Activated T-cell treated with anti-CD3 and anti-CD28 coated beads for 24 hours (primary cell): ENCODE measurements at places on chromosomes 12 and 14.

DNA sequence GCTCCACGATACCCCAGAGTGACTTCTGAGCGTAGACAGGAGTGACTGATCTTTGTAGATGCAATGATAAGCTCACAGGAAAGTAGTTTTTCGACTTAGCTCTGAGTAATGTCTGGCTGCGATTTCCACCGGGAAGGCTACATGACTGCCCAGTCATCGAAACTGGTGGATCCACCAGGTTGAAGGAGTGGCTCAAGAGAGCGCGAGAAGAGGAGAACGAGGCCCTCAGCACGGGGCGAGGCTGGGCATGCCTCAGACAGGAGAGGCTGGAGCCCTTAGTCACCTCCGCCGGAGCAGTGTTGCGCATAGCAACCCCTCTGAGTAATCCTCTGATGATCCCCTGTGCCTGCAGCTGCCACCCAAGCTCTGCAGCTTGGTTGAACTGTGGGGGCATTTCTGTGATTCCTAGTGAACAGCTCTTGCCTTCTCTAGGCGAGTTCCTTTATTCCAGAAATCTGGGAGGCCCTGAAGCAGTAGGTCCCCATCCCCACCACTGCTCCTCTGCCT lies 25.6 kb downstream of the ELK3 start:
- no peak for DNase-seq

GRCh38 chr14:58787592-58787991 lies 149.8 kb downstream of the DACT1 start:
- no peak for DNase-seq

DNA sequence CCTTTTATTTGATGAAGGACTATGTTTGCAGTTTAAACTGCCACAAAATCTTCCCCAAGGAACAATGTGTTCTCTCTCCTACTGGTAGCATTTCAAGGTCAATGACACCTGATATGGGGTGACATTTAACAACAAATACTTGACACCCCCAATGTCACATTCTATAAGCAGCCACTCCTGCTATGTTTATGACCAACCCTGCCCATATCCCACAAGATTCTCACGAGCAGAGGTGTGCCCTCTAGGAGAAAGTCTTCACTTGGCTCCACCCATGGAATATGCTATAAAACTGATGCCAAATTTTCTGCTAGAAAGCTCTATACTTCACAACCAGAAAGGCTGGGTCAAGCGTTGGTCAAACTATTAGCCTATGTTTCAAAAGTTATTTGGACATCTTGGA lies 105.6 kb upstream of the ARID2 start:
- DNase-seq: no peak

GRCh38 chr12:65792724-65793123 lies 31.6 kb upstream of the HMGA2 start:
- DNase-seq: no peak

DNA sequence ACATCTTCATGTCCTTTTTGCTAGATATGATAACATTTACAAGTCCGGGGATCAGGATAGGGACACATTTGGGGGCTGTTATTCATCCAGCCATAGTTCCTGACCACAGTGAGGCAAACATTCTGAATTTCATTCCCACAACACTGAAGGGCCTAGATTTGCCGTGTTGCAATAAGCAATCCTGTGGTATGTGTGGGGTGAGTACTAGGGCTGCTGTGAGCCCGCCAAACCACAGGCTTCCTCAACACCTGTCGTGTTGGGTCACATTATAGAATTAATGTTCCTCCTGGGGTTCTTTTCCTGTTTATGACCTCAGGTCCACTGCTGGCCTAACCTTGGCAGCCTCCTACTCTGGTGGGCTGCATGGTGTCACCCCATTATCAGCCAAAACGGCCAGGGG lies 119.2 kb downstream of the TBC1D30 start:
- no peak for DNase-seq

DNA sequence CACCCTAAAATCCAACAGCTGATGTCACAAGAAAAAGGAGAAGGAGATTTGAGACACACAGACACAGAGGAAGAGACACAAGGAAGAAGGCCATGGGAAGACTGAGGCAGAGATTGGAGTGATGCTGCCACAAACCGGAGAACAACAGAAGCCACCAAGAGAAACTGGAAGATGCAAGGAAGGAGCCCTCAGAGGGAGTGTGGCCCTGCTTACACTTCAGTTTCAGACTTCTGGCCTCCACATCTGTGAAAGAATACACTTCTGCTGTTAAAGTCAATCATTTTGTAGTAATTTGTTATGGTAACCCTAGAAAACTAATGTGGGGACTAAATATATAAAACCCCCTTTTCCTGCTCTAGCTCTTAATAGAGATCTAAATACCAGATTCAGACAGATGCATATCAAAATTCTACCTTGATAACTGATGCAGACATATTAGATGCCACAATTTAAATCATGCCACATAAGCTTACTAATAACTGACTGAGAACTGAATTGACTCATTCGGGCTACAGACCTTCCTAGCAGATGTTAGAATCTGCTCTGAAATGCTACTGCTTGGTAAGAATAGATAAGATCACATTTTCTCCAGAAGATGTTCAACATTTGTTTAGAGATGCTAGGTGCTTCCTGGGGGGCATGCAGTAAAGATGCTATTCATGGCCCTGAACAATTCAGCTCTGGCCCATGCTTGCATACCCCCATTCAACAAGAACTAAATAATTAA lies 113.1 kb upstream of the CCND2 start:
- DNase-seq: no peak

DNA sequence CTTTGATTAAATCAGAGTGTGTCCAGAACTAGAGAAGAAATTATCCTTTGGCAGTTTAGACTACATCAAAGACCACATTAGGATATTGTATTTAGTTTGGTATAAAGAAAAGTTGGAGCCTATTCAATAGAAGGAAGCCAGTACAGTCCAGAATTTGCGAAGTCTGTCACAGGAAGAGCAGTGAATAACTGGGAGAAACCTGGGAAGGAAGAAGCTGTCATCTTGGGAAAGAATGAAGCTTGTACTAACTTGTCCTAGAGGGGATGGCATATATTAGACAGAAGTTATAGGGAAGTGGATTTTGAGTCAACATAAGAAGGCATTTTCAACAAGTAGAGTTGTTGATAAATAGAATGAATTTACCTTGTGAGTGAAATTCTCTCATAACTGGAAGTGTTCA lies 386.7 kb downstream of the LRIG3 start:
- no peak for DNase-seq

DNA sequence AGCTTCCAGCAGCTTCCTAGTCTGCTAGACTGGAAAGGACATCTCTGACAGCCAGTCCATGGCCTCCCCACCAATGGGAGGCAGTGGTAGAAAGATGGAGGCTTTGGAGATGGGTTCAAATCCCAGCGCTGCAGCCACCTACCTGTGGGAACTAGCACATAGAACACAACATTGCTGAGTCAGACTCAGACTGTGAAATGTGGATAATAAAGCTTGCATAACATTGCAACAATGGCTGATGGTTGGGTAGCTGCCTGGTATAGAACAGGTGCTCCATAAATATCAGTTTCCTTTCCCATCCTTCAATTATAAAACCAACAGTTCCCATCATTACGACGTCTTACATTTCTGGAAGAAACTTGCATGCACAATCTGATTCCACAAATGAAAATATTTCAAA lies 94.6 kb downstream of the SLC8A3 start:
- DNase-seq: no peak

DNA sequence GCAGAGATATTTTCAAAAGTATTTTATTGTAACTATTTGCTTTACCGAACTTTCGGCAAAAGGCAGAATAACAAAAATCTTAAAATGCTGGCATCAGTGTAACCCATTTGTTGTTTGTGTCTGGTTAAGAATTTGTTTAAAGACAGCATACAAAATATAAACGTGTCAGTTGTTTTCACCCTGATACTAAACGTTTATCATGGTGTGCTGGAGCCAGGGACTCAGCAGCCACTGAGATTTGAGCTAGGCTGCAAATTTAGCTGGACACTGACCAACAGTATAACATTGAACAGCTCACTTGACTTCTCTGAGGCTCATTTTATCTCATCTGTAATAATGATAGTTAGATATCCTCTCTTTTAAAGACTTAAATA lies 183.7 kb downstream of the TMTC3 start:
- DNase-seq: no peak

DNA sequence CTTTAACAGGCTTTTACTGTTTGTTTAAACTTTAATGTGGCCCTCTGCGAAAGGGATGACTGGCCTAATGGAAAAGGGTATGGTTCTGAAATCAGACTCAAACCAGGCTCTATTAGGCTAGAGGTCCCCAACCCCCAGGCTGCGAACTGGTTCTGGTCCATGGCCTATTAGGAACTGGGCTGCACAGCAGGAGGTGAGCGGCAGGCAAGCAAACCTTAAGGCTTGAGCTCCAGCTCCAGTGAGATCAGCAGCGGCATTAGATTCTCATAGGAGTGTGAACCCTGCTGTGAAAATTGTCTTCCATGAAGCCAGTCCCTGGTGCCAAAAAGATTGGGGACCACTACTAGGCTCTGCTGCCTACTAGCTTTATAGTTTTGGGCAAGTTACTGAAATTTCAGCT lies 11.1 kb downstream of the GALNT4 start:
- DNase-seq: no peak

DNA sequence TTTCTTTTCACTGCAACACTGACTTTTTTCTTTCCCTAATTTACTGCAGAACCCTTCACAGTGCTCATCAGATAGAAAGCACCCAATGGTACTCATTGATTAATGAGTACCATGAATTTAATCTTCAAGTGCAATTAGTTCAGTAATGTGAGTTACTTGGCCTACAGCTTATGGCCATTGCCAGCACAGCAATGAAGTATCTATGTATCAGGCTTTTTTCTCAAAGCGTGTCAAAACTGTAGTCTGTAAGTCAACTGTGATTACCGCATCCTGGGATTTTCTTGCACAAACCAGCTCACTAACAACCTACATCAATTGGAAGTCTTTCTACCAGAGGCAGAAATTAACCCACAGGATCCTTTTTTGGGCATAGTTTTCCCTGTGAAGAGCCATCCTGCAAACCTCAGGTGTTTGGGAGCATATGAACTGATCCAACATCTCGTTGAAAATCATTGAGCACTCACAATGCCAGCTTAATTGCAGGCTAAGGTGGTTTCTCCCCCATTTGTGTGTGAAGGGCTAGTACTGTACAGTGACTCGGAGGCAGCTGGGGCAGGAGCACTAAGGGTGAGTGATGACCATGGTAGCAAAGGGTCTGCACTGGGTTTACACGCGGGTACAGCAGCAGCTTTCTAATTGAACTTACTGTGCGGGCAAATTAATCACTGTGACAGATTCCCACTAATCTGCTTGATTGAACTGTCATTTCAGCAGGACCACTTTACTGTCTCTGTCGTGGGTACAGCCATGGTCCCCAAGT lies 619.3 kb downstream of the SNAPC1 start:
- no peak for DNase-seq

DNA sequence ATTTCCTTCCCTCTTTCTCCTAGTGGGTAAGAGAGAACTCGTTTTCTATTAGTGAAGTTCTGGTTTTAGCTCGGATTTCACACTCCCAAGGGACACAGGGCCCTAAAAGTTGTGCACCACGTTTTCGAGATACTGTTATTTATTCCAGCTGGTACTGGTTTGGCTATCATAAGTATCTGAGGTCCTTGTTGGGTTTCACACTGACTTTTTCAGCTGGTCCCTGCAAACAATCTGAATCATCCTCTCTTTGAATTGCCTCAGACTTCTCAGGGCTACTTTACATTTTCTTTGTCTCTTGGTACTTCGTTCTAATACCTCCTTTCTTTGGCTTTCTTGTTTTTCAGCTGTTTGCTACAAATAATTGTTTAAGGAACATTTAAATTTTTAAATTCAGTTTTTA lies 75.7 kb downstream of the SCN8A start:
- DNase-seq: no peak

GRCh38 chr12:131261906-131262305 lies 308.2 kb downstream of the ADGRD1 start:
- DNase-seq: no peak

GRCh38 chr14:82075566-82075965 lies 541.9 kb upstream of the SEL1L start:
- DNase-seq: no peak

GRCh38 chr12:47473091-47473490 lies 232.7 kb downstream of the RPAP3 start:
- DNase-seq: no peak

DNA sequence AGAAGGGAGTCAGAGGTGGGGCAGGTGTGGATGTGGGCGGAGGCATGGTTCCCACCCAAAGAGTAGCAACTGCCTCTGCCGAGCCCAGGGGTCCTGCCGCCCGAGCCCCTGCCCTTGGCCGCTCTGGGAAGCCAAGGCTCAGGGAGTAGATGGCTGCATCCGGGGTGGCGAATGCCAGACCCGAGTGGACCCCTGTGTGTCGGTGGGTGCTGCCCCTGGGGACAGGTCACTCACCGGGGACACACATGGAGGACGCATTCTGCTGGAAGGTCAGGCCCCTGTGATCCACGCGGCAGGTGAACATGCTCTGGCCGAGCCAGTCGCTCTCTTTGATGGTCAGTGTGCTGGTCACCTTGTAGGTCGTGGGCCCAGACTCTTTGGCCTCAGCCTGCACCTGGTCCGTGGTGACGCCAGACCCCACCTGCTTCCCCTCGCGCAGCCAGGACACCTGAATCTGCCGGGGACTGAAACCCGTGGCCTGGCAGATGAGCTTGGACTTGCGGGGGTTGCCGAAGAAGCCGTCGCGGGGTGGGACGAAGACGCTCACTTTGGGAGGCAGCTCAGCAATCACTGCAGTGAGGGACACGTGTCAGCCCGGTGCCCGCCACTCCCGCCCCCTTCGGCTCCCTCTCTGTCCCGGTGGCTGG lies 329.0 kb downstream of the TMEM121 start:
- DNase-seq: no peak

DNA sequence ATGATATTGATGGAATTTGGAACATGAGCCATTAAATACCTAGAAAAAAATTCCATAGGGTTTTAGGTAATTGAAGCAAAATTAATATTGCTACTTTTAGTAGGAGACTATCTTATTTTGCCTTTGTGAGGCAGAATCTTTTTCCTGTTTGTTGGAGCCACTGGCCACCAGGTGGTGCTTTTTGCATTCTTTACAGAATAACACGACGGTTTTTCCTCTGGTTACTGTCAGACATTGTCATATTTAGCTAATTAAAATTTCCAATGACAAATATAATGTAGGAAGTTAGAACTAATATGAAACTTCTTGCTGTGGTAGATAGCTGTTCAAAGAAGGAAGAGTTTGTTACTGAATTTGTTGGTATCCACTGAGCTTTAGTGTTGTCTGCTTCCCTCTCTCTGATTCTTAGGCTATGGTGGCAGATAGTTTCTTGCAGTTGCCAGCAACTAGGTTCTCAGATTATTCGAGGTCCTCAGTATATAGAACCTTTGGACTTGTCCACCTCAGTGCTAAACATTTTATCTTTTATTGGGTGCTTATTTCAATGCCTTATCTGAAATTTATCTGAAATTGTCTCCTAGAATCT lies 25.7 kb downstream of the RAB21 start:
- DNase-seq: peak; percentile 4

DNA sequence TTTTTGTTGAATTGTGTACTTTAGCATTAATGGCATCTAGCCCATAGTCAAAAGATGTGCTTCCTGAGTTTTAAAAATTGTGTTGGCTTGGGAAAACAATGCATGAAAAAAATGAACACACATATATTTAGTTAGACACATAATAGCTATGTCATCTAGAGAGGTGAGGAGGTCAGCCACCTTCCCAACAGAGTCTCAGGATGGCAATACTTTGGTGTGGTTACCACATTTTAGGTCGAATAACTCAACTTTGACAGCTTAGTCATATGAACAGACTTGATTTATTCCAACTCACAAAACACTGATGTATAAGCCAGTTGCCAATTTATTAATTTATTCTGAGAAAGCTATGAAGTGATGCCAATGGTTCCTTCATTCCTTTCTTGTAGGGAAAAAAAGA lies 114.0 kb downstream of the ETNK1 start:
- no peak for DNase-seq
